ENCODE measurements at places on chromosomes 6 and 20.

DNA sequence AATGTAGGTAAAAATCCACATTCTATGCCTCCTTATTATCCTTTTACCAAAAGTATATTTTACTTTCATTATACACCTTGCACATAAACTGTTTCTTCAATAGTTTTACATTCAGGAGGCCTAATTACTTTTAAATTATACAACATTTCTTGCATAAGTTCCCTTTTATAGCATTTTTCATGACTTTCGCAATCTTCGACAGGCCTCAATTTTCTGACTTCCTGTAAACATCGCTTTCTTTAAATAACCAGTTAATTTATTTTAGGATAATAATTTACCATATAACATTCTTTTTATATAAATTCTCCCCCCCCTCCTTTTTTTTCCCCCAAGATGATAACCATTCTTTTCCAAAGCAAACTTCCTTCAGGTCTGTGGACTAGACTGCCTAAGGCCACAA lies 9.2 kb downstream of the SLC35A1 start:
- DNase-seq = no peak

DNA sequence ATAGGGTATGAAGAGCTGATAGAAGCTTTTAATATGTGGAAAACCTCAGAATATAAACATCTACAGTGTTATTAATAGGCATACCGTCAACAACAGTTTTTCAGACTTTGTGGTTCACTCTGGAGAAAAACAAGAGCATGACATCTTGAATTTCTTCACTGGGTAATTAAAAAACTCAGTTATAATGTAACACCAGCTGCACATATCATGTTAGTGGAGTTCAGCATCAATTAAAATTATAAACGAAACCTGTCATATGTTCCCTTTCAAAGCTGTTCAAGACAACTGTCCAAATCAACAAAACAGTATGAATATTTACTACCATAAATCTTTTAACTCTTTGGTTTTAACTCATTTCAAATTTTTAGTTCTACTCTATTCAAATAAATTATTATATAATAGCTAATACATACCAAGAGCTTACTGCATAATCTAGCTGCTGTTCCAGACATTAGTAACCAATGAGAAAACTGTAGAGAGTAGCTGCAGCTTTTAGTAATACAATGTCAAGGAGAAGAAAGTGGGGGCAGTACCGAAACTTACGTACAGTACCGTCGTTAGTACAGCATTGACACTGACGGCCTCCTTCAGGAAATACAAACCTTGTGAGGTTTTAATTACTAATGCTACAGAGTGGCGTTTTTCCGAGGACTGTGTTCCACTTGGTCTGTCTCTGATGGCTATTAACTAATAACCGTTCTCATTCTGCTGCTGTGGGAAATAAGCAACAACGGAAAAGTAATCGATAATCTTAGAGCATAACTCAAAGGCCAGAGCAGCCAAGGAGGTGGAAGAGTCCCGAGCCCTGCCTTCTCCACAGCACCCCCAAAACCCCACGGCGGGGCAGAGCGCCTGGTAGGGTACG lies 532 bp upstream of the PM20D2 start:
- DNase-seq = peak; percentile 52

GRCh38 chr6:69848552-69848951 lies 17.8 kb upstream of the COL19A1 start:
- DNase-seq = no peak

DNA sequence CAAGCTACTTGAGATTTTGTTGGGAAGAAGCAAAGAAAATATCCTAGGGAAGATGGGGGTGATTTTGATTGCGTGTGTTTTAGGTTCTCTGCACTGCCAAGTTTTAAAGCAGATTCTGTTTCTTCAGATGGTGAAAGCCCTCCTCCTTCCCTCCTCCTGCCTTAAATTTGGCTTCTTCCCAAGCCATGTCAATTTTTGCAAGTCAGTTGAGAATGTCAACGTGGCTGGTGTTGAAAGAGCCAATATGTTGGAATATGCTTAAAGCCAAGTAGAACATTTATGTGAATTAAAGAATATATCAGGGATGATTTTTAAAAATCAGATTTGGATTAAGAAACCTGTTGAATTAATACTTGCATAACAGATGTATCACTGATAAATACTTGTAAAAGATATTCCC lies 270.8 kb downstream of the ARID1B start:
- no peak for DNase-seq

GRCh38 chr20:59525500-59526241 lies 78.7 kb upstream of the PHACTR3 start:
- peak; percentile 69 for DNase-seq

DNA sequence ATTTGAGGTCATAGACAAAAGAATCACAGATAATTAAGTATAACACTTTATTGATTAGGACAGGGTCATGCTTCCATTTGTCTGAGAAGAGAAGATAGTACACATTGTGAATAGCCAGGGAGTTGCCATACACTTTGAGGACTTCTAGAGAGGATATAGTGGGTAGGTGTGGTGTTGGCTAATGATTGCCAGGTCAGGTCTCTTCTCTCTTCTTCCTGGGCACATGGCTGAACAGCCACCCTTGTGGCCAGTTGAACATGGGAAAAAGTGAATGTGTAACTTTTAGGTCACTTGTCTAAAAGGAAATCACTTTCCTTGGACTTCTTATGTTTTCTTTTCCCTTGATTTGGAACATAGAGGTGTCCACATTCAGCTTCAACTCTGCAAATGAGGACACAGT lies 772.1 kb upstream of the MAP3K7 start:
- DNase-seq = no peak

DNA sequence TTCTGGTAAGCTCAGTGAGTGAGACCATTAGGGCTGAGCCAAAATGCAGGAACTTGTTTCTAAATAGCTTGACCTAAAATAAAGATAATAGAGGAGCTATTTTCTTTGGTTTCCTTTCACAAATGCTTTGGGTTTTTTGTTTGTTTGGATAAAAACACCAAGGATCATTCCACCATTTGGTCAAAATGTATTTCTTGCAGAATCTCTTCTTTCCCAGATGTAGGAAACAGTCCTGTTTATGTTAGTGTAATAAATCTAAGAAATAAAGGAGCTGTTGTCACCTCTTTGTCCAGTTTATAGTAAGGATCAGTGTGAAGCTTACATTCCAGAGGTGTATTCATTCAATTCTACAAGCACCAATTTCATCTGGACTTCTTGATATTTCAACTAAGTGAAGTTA lies 297.8 kb downstream of the GJA1 start:
- DNase-seq = no peak

GRCh38 chr20:52275181-52275691 lies 83.7 kb upstream of the ZFP64 start:
- no peak for DNase-seq

DNA sequence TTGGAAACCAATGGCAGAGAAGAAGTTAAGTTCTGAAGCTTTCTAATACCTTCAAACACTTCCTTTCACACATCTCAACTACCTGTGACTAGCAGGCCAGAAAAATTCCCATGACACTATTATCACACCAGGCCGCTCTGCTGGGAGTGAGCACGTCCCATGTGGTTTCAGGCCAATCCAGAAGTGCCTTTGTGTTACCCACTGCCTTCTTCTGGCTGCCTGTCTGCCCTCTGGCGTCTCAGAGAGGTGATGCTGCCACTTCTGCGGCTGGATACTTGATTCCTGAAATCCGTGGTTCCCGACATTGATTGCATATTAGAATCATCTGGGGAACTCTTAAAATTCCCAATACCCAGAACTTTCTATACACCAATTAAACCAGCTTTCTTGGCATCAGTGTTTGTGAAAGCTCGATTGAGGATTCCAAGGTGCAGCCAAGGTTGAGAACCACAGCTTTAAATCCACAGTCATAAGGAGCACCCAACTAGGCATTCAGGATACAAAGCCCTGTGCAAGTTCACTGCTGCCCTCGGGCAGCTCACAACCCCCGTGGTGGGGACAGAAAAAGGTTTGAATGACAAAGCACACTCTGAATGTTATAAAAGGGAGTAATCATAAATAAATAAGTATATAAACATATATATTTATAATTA lies 65.6 kb downstream of the STMND1 start:
- DNase-seq = peak; percentile 75

DNA sequence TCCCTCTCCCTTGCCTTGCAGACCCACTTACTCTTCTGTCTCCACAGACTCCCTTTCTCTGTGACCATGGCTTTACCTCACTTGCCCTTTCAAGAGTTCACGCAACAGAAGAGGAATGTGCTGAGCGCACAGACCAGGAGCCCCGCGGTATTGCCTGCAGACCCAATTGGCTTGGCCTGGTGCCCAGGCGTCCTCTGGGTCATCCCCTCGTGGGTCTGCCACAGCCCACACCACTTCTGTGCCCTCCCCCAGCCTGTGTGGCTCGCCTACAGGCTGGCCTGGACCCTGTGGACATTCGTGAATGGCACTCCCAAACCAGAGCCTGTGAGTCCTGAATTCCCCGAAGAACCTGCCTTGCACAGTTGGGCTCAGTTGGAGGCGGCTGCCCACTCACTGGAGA lies 15.3 kb upstream of the NINL start:
- no peak for DNase-seq

- peak; percentile 34 for DNase-seq
These were observed 26.8 kb downstream of the PTCHD4 start for GRCh38 chr6:48084201-48084600.

- DNase-seq = peak; percentile 18
These were observed 8.2 kb downstream of the NCOA7 start for GRCh38 chr6:125798734-125799508.

Data from GM23248 (cell line).